Stimulated activated CD8-positive, alpha-beta memory T cell treated with anti-CD3 and anti-CD28 coated beads, Interleukin-7, amount 100 ng/mL, for 1 hour (primary cell): ENCODE measurements at places on chromosomes 6 and 20.
A peak's percentile ranks its signal among the peaks of the same experiment; 100 is the strongest.

DNA sequence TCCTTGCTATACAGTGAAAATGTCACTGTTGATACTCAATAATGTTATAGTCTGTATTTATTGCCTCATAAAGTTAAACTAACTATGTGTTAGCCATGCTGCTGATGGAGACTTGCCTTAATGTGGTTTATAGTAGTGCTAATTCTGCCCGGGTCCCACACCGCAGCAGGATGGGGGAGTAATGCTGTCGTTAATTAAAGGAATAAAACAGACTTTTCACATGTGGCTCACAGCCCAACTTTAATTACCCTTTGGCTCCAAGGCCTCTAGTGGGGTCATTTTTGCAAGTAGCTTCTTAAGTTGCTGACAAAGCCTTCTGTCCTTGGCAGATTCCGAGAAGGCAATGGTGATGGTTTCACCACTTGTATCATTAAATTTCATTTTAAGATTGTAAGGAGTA lies 634.3 kb downstream of the TBC1D32 start:
- no peak for DNase-seq

- DNase-seq, result no peak
Measured at GRCh38 chr6:79864001-79864400, 83.4 kb downstream of the ELOVL4 start.

- DNase-seq, result peak; percentile 32
Measured at GRCh38 chr6:139028658-139029469, at the start of gene ABRACL. Gene ABRACL, plus strand, starts transcription at chr6:139028745. Its CDS starts 5,416 bp downstream, at chr6:139034161.

GRCh38 chr20:25992146-25992545 lies 295.5 kb upstream of the ZNF337 start:
- DNase-seq, result no peak

GRCh38 chr6:79391480-79391879 lies 145.8 kb downstream of the LCA5 start:
- DNase-seq, result no peak

DNA sequence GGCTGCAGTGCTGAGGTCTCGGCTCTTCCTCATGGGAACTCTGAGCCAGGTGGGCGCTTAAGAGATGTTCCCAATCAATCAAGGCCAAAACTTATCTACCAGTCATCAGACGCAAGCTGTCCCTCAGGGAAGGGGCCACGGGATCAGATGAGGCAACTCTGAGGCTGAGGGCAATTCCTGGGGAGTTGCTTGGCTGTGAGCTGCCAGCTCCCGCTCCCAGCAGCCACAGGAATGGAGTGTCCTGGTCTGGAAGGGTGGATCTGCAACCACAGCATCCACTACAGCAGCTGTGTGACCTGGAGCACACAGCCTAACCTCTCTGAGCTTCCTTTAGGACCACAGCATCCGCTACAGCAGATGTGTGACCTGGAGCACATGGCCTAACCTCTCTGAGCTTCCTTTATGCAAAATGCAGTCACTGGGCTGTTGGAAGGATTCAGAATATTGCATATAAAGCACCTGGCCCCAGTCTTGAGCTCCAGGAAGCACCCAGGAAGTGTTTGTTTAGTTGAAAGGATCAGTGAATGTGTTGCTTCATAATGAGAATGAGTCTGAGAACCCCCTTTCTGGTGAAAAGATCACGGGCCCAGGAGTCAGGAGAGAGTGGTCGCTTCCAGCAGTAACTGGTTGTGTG lies 60.9 kb downstream of the TFAP2C start:
- no peak for DNase-seq

GRCh38 chr6:128241216-128241615 lies 279.2 kb downstream of the PTPRK start:
- DNase-seq, result no peak

DNA sequence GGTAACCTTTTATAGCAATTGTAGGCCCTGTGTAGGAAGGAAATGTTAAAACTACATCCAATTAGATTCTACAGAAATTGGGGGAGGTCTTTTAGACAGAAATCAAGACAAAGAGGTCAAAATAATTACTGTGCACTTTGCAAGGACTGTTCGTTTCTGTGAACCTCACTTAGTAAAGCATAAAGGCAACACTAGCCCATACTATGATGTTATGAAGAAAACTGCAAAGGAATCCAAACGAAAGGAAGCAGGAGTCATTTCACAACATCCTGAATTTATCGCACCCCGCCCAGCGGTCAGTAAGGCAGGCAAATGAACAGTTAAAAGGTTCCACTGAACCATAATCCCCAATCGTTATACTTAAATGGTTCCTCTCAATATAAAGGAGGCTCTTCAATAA lies 429.5 kb upstream of the ARID1B start:
- no peak for DNase-seq

DNA sequence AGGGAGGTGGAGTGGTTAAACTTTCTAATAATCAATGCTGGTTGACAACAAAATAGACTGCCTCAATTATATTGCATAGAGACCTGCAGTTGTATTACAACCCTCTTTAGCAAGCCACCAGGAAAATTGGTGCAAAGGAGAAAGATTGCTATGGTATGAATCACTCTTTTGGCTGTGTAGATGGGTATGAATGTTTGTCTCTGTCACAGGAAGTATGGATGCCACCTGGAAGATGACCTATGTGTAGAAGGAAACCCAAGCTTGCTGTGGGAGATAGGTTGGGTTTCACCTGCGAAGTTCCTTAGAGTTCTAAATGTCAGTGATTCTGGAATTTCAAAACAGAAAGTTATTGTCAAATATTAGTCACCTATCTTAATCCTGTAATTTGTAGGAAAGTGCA lies 134.6 kb downstream of the SOBP start:
- DNase-seq, result no peak

DNA sequence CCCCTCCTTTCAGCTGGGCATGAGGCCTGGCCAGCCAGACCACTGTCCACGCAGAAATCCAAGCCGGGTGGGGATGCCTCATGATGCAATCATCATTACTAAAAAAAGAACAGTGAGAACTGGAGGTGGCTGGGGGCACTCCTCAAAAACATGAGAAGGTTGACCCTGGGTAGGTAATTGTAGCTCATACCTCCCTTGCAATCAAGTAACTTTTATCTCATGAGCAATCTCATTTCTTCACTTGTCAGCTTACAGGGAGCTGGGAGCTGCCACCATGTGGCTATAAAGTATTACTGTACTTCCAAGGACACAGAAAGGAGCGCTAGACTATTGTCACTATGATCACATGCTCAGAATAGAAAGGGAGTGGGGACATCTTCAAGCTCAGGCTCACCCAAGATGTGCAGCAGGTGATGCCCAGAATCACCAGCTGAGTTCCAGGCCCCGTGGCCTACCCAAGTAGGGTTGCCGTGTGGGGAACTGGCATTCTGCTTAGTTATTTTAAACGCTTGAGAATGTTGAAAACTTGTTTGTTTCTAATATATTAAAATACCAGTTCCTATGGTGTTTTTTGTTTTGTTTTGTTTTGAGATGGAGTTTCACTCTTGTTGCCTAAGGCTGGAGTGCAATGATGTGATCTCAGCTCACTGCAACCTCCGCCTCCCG lies 3.0 kb upstream of the CDH26 start:
- DNase-seq, result no peak

- no peak for DNase-seq
Measured at GRCh38 chr20:36499723-36500501, 41.4 kb upstream of the MYL9 start.

GRCh38 chr20:39523405-39523804 lies 561.3 kb downstream of the DHX35 start:
- no peak for DNase-seq

DNA sequence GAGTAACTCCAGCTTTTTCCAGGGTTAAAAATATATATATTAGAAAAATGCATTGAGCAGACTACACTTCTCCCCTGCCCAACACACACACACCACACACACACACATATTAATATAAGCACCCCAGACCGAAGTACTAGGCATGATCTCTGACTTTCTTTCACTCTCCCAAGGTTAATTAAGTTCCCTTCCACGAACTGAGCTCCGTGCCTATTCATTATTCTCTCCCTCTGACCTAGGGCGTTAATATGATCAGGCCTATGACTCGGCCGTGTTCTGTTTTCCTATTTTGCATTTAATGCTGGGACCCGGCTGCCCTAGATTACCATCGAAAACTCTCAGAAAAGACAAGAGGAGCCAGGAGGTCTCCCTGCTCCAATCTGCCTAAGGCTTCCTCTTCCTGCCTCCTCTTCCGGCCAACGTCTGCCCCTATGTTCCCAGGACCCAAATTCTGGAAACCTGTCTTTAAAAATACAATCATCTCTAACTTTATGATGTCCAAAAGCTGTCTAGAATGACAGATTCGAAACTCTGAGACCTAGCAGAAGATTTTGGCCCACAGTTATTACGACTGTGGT lies 6.1 kb upstream of the POU3F2 start:
- DNase-seq, result no peak

DNA sequence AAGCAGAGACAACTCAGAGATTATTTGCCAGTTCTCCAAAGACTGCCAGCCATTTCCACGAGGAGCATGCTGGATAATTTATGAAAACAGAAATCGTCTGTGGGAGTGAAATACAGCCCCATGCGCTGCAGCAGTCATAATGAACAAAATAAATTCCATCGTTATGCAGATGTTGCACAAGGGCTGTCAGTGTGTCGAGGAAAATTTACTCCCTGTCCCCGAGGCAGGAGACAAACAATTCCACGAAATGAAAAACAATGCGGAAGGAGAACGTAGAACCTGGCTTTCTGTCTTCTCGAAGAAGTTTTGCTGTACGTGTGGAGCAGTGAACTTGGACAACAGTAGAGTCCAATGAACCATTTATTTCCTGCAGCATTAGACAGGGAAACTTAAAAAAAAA lies 399.4 kb downstream of the CD83 start:
- no peak for DNase-seq

DNA sequence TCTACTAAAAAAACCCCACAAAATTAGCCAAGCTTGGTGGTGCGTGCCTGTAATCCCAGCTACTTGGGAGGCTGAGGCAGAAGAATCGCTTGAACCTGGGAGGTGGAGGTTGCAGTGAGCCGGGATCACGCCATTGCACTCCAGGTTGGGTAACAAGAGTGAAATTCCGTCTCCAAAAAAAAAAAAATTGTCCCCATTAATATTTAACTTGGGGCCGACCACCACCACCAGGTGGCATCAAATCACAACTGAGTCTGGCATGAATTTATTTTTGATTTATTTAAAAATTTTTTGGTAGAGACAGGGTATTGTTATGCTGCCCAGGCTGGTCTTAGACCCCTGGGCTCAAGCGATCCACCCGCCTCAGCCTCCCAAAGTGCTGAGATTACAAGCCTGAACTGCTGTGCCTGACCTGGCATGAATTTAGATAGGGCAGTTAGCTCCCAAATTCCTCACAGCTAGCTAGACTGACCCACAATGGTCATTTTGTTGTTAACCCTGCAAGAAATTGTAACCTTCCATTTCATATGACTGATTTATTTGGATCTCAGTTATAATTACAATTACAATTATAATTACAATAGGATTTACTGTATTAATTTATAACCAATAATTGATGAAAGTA lies 17.1 kb upstream of the BEND3 start:
- no peak for DNase-seq

DNA sequence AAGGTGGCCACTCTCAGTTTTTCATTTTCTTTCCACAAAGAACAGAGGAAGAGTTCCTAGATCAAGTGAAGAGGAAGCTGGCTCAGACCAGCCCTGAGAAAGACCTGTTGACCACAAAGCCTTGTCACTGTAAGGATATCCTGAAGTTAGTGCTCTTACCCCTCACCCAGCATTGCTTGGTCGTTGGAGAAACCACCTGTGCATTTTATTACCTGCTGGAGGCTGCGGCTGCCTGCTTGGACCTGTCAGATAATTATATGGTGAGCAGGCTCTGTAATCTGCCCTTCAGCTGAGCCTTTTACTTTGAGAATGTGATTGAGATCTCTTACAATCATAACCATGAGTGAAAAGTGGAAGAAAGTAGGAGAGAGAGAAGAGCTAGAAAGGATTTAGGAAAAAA lies 21.9 kb downstream of the TREML1 start:
- DNase-seq, result no peak

- DNase-seq, result peak; percentile 19
Measured at GRCh38 chr6:44297063-44298038, 15.8 kb downstream of the AARS2 start.

- DNase-seq, result no peak
Measured at GRCh38 chr20:21126581-21126870, 644 bp downstream of the KIZ start.

- DNase-seq, result no peak
Measured at GRCh38 chr20:16378712-16379370, 194.4 kb downstream of the KIF16B start.

GRCh38 chr6:100382767-100383195 lies 81.9 kb downstream of the SIM1 start:
- no peak for DNase-seq

- no peak for DNase-seq
Measured at GRCh38 chr20:58071991-58072390, 156.5 kb downstream of the ANKRD60 start.

DNA sequence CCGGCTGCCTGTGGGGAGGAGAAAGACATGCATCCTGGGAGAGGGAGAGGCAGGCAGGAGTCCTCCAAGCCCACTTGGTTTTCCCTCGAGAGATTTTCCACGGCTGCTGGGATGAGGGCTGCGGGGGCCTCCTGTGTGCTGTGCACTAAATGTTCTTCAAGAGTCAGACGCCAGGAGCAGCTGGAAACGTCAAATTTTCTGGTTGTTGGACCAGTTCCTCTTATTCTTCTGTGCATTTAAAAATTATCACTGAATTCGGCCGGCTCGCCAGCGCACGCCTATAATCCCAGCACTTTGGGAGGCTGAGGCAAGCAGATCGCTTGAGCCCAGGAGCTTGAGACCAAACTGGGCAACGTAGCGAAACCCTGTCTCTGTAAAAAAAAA lies 32.8 kb upstream of the NTSR1 start:
- no peak for DNase-seq

DNA sequence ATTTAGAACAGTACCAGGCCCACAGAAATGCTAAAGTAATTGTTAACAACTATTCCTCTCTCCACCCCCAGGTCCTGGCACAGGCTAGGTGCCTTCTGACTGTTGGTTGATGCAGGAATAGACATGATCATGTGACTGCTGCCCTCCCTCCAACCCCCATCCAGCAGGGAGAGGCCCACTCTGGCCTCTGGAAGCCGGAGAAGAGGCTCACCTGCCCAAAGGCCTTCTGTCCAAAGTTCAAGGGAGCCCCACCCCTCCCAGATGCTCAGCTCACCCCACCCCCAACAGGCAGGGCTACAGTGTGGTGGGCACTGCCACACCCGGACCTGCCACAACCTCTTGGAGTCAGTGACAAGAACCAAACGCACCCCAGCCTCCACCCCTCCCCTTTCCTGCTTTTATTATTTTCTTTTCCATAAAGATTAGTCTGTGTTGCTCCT lies 26.9 kb upstream of the FOXP4 start:
- no peak for DNase-seq

- peak; percentile 24 for DNase-seq
Measured at GRCh38 chr6:34791164-34791700, 651 bp upstream of the BLTP3A start.

DNA sequence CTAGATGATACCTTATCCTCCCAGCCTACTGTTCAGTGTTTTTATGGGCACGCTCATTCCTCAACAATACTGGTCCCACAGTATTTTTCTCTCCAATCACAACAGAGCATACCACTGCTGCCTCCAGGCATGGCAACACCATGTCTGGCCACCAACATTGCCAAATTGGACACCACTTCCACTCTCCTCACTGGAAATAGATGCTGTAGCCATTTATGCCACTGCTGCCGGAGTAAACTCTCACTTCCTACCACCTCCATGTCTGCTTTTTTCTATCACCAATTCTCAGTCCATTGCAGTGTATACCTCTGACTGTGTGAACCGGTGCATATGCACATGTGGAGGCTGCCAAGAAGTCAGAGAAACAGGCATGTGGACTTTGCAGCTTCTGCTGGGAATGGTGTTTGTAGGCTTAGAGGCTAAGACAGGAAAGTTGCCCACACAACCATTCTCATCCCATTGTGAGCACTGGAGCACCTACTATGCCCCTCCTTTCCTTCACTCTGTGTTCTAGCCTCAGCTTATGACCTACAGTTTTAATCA lies 14.4 kb downstream of the PI3 start:
- no peak for DNase-seq
